Stomach (tissue), 19 donors: ENCODE measurements at places on chromosomes 4 and X. TPM values are rescaled to one million over a fixed set of nuclear protein-coding genes. Genes with fewer than 3 reads are reported as not detected.

- H3K27me3 ChIP-seq, result no peaks in the 10 kb centered on the region
- no peak for DNase-seq
- no peak overlapping the region for H3K27ac ChIP-seq
- no peak overlapping the region for H3K4me3 ChIP-seq
- no peaks in the 10 kb centered on the region for H3K4me1 ChIP-seq
Observed at GRCh38 chr4:146450524-146450923, 71.2 kb downstream of the SLC10A7 start.

- H3K36me3 ChIP-seq, result no peaks in the 10 kb centered on the region
- no peak for DNase-seq
- no peaks in the 10 kb centered on the region for H3K27me3 ChIP-seq
- no peak overlapping the region for H3K4me3 ChIP-seq
- H3K27ac ChIP-seq, result no peak overlapping the region
Observed at GRCh38 chrX:72243472-72243871, 4.6 kb upstream of the ERCC6L start.

GRCh38 chr4:22850055-22850454 is 157.3 kb downstream of the GBA3 start:
- no peaks in the 10 kb centered on the region for H3K27me3 ChIP-seq
- no peaks in the 10 kb centered on the region for H3K36me3 ChIP-seq
- no peak for DNase-seq
- H3K4me1 ChIP-seq, result no peaks in the 10 kb centered on the region
- no peak overlapping the region for H3K27ac ChIP-seq

DNA sequence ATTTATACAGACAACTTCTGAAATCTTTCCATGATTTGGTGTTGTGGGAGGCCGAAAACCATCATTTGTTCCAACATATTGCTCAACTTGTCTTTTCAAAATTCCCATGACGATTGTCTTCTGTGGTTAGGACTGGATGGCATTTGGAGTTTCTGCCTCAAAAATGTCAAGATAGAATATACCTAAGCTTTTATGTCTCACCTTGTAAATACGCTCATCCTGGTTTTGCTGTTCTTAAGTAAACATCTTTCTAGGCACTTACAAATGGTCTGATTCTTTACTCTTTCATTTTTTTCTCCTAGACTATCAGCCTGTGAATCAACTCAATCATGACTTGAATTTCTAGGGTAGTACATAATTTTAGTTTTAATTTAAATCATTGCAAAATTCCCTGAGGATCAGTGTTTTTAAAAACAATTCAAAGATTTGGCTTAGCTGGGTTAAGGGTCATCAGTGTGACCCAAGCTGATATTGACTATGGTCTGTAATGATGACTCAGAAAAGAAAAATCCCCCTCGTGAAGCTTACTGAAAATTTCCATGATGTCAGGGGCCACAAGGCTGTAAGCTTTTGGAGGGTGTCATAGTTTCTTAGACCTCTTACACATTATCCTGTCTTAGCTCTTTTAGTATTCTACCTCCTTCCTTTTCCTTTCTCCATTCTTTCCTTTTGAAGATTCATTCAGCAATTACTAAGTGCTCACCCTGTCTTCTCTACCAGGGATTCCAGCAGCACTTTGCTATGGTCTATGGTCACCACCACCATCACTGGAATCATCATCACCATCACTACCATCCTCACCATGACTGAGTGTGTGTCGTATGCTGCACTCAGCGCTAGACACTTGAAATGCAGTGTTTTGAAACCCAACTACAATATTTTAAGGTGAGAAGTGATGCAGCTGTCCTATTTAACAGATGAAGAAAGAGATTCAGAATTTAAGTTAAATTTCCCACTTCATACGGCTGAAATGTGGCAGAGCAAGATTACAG is 124.4 kb downstream of the CPE start:
- no peak overlapping the region for H3K27ac ChIP-seq
- no peaks in the 10 kb centered on the region for H3K27me3 ChIP-seq
- H3K36me3 ChIP-seq, result no peaks in the 10 kb centered on the region
- no peaks in the 10 kb centered on the region for H3K4me1 ChIP-seq
- H3K4me3 ChIP-seq, result no peak overlapping the region

- H3K36me3 ChIP-seq, result no peaks in the 10 kb centered on the region
- H3K4me1 ChIP-seq, result no peaks in the 10 kb centered on the region
- no peak overlapping the region for H3K4me3 ChIP-seq
- no peaks in the 10 kb centered on the region for H3K27me3 ChIP-seq
- no peak for DNase-seq
- H3K27ac ChIP-seq, result no peak overlapping the region
Observed at GRCh38 chrX:19863212-19863856, 24.1 kb downstream of the SH3KBP1 start.

- DNase-seq, result no peak
- H3K4me1 ChIP-seq, result no peaks in the 10 kb centered on the region
Observed at GRCh38 chr4:47095884-47096283, 64.5 kb downstream of the GABRB1 start.

DNA sequence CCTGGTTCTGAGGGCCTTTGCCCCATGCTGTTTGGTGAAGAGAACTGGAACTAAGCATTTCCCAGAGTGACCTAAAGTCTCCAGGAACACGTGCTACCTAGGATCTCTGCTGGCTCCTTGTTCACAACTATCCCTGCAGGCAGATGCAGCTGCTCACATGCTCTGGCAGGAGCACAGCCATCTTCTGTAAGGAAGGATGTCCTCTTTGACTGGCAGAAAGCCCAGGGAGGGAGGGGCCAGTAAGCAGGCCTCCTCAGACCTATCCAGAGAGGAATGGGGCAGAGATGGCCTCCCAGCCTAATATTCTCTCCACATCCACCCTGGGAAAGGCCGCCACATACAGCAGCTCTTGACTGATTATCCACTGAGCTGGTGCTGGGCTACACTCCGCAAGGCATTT is 142.8 kb upstream of the EOLA2 start:
- H3K27ac ChIP-seq, result no peak overlapping the region
- no peaks in the 10 kb centered on the region for H3K27me3 ChIP-seq
- DNase-seq, result peak; percentile 36
- no peaks in the 10 kb centered on the region for H3K4me1 ChIP-seq
- H3K4me3 ChIP-seq, result no peak overlapping the region
- no peaks in the 10 kb centered on the region for H3K36me3 ChIP-seq

Gene C4orf51
- not detected for total RNA-seq

Gene DCAF12L2
- not detected for total RNA-seq

Gene SLC49A3
- 12.8 TPM for total RNA-seq

Gene TMEM35A
- total RNA-seq, result 5.4 TPM

Gene TMPRSS11D
- total RNA-seq, result not detected

Gene TMPRSS11F
- not detected for total RNA-seq

Gene RHOXF2B
- not detected for total RNA-seq

Gene CRLF2
- total RNA-seq, result not detected
